Activated CD8-positive, alpha-beta T cell treated with anti-CD3 and anti-CD28 coated beads, Interleukin-2, amount 10 ng/mL, durations not matched to agents 7 days and 5 days (primary cell): ENCODE measurements at places on chromosomes 5 and 9. TPM values are rescaled to one million over a fixed set of nuclear protein-coding genes. Genes with fewer than 3 reads are reported as not detected.

GRCh38 chr9:137318602-137319001 lies 16.5 kb upstream of the NRARP start:
- no peaks in the 10 kb centered on the region for H3K36me3 ChIP-seq
- no peak for DNase-seq
- peak overlapping the region; percentile 7 for H3K27ac ChIP-seq
- peaks cover 31% of the 10 kb centered on the region for H3K4me1 ChIP-seq

DNA sequence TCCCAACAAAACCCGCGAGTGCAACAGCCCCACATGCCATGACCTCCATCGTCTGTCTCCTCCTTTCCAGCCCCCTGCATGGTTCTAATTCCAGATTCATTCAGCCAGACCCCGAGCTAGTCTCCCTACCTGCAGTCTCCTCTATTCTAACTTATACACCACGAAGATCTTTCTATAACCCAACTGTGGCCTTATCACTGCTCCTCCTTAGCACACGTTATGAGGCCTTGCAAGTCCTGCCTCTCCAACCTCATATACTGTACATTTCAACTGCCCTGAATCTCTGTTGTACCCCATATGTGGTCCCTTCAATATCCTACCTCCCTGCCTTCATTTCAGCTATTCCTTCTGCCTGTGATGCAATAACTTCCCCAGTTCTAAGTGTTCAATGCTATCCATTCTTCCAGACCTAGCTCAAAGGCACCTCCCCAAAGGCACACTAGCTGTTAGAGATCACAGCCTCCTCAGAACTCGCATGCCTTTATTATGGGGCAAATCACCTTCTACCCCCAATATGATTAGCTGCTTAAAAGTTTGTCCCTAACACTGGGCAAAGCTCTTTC lies 215.1 kb upstream of the TRIM32 start:
- no peaks in the 10 kb centered on the region for H3K4me1 ChIP-seq
- H3K36me3 ChIP-seq, result no peaks in the 10 kb centered on the region
- no peak overlapping the region for H3K27ac ChIP-seq
- DNase-seq, result no peak
- no peaks in the 10 kb centered on the region for H3K27me3 ChIP-seq
- H3K4me3 ChIP-seq, result no peak overlapping the region

The CDX1 gene
- not detected for total RNA-seq

DNA sequence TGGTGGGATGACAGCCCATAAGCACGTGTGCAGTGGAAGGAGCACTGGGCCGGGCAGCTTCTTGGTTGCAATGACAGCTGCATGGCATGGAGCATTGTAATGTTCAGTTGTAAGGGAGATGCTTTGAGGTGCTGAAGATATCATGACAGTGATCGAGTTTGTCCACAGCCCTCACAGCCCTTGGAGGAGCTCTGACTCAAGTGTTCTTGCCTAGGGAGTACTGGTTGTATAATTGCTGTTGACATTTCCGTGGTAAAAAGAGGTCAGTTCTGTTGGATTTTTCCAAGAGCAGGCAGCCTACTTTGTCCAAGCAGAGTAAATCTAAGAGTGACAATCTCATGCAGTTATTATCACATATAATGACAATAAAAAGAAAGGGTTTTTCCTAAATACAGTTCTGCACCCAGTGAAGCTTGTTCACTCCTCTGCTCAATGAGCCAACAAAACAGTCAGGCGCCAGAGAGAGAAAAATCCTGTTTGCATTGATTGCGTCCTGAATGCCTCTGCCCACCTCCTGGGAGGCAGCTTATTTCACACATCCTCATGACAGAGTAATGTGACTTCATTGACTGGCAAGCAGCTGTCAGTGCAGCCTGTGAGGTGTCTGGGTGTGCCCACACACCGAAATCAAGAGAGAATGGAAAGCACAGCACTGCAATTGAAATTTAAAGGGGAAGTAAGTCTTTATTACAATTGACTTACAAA lies 248.0 kb downstream of the NTRK2 start:
- H3K4me3 ChIP-seq, result no peak overlapping the region
- no peak overlapping the region for H3K27ac ChIP-seq
- no peaks in the 10 kb centered on the region for H3K36me3 ChIP-seq
- H3K4me1 ChIP-seq, result no peaks in the 10 kb centered on the region

DNA sequence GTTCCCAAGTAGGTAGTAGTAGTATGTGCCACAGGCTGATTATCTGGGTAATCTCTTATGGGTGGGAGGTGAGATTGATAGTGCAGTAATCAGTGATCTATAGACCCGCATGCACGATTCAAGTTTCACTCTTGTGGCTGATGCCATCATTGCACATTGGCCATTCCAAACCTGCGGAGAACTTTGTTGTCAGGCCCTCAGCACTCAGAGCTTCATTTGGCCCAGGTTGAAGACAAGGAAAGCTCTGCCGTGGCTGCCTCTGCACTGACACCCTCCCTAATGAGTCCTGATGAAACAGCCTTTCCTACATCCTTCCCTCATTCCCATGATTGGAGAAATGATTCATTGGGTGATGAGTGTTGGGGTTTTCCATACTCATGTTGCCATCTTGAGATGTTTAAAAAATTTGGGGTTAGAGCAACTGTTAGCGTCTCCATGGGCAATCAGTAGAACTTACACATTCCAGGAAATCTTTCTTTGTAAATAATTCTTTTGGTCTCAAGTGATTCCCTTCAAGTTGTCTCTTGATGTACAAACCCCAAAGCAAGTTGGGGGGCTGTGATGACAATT lies 22.9 kb downstream of the PROP1 start:
- H3K36me3 ChIP-seq, result no peaks in the 10 kb centered on the region
- DNase-seq, result no peak
- no peaks in the 10 kb centered on the region for H3K4me1 ChIP-seq
- peaks cover 10% of the 10 kb centered on the region for H3K27me3 ChIP-seq

The DND1 gene
- total RNA-seq, result 4.1 TPM

DNA sequence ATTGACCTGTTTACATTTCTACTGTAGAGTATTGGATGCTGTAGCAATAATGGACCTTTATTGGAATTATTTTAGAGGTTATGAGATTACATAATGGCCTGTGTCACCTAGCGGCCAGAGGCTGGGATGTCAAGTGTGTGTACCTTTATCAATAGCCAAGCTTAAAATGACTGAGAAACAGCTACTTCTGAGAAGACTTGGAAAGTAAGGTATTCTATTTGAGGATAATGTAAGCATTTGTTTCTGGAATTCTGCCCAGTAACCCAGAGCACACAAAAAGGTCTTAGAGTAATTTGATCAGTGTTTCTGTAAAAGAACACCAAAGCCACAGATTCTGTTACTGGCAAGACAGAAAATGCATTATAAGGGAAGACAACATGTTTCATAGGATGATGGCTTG lies 116.8 kb downstream of the MACIR start:
- H3K4me1 ChIP-seq, result no peaks in the 10 kb centered on the region
- no peak overlapping the region for H3K4me3 ChIP-seq
- no peak overlapping the region for H3K27ac ChIP-seq
- H3K36me3 ChIP-seq, result no peaks in the 10 kb centered on the region
- H3K27me3 ChIP-seq, result peaks cover 5% of the 10 kb centered on the region

The MAP3K1 gene
- 24.1 TPM for total RNA-seq

DNA sequence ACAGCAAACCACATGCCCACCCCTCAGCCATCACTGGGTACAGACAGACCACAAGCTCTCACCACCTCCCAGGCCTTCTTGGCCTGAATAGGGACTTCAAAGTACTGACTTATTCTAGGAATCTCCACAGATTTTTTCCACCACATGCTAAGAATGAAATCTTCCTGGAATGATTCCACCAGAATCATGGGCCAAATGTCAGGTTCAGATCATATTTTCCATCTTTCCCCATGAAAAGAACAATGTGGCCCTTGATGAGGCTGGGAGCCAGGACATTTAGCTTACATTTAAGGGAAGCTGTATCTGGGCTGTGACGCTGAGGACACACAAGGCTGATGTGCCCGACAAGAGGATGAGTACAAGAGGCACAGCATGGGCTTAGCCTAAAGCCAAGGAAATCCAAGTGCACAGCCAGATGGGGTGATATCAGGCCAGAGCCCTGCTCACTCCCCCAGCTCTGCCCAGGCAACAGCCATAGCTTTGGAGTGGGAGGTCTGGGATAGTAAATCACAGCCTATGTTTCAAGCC lies 28.1 kb downstream of the ACSL6 start:
- H3K27ac ChIP-seq, result peak overlapping the region; percentile 14
- DNase-seq, result no peak
- H3K27me3 ChIP-seq, result peaks cover 14% of the 10 kb centered on the region
- H3K36me3 ChIP-seq, result peaks cover 4% of the 10 kb centered on the region

DNA sequence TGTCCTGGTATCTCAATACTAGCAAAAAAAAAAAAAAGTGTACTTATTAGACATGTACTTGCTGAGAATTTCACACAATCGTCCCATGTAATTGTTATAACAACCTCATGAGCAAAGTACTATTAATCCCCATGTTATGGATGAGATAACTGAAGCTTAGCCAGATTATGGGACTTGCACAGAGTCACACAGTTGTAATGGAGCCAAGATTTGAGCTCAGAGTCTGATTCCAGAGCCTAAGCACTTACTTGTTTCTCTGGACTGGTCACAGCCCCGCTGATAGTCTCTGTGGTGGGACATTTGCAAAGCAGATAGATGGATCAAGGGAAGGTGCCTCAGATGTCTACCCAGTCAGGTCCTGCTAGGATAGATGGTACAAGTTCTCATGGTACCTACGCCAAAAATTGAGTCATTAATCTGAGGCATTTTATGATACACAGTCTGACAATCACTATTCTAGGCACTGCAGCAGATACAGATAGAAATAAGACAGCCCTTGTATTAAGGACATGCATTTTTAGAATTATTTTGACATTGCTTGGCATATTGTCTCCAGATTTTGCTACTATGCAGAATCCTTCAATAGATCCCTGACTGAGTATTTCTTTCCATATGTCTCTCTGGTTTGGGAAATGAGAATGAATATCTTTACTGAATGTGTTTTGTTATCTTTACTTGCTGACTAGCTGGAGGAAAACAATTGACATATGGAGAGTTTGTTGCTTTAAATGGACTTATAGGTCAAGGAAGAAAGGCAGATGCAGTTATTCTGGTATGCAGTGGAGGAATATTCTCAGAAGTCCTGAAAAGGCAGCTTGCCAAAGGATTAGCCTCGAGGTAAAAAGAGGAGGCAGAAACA lies 149.5 kb downstream of the ADAMTSL1 start:
- H3K27ac ChIP-seq, result no peak overlapping the region
- no peak for DNase-seq
- H3K4me1 ChIP-seq, result no peaks in the 10 kb centered on the region
- no peaks in the 10 kb centered on the region for H3K27me3 ChIP-seq
- H3K4me3 ChIP-seq, result no peak overlapping the region
- no peaks in the 10 kb centered on the region for H3K36me3 ChIP-seq

The PCA3 gene
- total RNA-seq, result not detected

DNA sequence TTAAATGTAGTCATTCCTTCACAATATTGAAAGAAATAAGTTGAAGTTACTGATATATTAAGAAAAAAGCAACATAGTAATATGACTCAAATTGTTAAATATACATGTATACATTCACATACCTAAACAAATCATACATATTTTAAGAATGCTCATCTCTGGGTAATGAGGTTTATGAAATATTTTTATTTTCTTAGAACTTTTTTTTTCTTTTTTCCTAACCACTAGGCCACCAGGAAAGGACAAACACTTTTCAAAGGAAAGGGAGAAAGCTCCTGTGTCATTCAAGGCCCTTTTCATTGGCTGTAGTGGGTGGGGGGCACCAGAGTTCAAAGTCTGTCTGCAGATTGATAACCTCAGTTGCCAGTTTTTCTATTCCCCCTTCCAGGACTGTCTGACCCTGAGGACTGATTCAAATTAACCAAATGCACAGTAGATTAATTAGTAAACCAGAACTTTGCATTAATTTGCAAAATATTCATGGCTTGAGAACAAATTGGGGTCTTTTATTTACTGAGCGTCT lies 72.9 kb upstream of the NIPAL4 start:
- H3K4me3 ChIP-seq, result no peak overlapping the region
- peaks cover 79% of the 10 kb centered on the region for H3K36me3 ChIP-seq
- H3K27ac ChIP-seq, result no peak overlapping the region
- no peak for DNase-seq
- no peaks in the 10 kb centered on the region for H3K27me3 ChIP-seq

The SLC36A2 gene
- total RNA-seq, result not detected

The GCNT4 gene
- total RNA-seq, result 1.9 TPM

- H3K36me3 ChIP-seq, result no peaks in the 10 kb centered on the region
- H3K4me1 ChIP-seq, result no peaks in the 10 kb centered on the region
- H3K4me3 ChIP-seq, result no peak overlapping the region
- no peaks in the 10 kb centered on the region for H3K27me3 ChIP-seq
These were observed 670.2 kb downstream of the ACTL7B start for GRCh38 chr9:108185613-108186012.

- DNase-seq, result no peak
- H3K4me1 ChIP-seq, result peaks cover 27% of the 10 kb centered on the region
- peak overlapping the region; percentile 75 for H3K4me3 ChIP-seq
- no peaks in the 10 kb centered on the region for H3K36me3 ChIP-seq
- no peak overlapping the region for H3K27ac ChIP-seq
These were observed 110.7 kb downstream of the NR6A1 start for GRCh38 chr9:124660341-124660801.

- no peaks in the 10 kb centered on the region for H3K36me3 ChIP-seq
- no peaks in the 10 kb centered on the region for H3K4me1 ChIP-seq
- no peak for DNase-seq
- no peak overlapping the region for H3K27ac ChIP-seq
These were observed 79.0 kb downstream of the PAPPA start for GRCh38 chr9:116232424-116233159.

DNA sequence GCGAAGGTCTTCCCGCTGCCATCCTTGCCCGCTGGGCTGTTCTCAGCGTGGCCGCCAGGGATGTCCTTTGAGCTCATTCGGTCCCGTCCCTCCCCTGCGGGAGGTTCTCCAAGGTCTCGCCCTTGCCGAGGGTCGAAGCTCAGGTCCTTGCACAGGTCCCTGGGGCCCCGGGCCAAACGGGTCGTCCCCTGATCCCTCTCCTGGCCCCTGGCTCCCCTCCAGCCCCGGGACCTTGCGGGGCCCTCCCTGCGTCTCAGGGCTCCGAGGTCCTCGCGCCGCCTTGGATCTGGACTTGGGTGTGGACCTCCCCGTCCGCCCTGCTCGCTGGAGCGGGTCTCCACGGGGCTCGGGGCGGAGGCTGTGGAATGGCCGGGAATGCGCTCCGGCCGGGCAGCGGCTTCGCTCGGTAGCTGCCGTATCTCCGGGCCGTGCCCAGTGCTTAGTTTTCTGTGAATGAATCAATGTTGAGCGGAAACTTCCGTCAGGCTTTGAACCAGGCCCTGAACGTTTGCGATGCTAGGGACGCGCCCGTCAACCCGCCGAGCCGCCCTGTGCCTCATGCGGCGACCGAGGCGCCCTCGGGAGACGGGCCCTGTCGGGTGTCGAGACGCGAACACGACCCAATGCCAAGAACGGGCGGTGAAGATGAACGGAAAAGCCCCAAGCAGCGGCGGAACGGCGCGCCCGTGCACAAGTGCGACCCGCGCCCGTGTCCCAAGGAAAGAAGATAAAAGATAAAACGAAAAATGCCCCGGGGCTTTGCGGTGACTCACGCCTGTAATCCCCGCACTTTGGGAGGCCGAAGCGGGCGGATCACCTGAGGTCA lies 780 bp downstream of the RNU6ATAC start:
- H3K27ac ChIP-seq, result no peak overlapping the region
- peaks cover 19% of the 10 kb centered on the region for H3K4me1 ChIP-seq
- no peaks in the 10 kb centered on the region for H3K27me3 ChIP-seq
- peak; percentile 73 for DNase-seq
- peaks cover 13% of the 10 kb centered on the region for H3K36me3 ChIP-seq
- peak overlapping the region; percentile 8 for H3K4me3 ChIP-seq

GRCh38 chr9:69145144-69145715 lies 28.8 kb upstream of the TJP2 start:
- H3K27me3 ChIP-seq, result peaks cover 4% of the 10 kb centered on the region
- DNase-seq, result no peak
- no peak overlapping the region for H3K4me3 ChIP-seq
- no peak overlapping the region for H3K27ac ChIP-seq
